ENCODE measurements at places on chromosomes 11 and 22. TPM values are rescaled to one million over a fixed set of nuclear protein-coding genes. Genes with fewer than 3 reads are reported as not detected.

Gene YWHAH
- polyA plus RNA-seq: 65.3 TPM

Gene ELF5
- polyA plus RNA-seq: not detected

Gene SEZ6L
- polyA plus RNA-seq: not detected

Gene BCL2L13
- polyA plus RNA-seq: 41.8 TPM

Gene POU2AF1
- polyA plus RNA-seq: 194 TPM

Gene MPEG1
- 51.8 TPM for polyA plus RNA-seq

Gene NCF4
- polyA plus RNA-seq: 121 TPM
